CD4-positive, alpha-beta T cell treated with Interleukin-4 for 1 hour (primary cell): ENCODE measurements at places on chromosomes 11 and 22.

DNA sequence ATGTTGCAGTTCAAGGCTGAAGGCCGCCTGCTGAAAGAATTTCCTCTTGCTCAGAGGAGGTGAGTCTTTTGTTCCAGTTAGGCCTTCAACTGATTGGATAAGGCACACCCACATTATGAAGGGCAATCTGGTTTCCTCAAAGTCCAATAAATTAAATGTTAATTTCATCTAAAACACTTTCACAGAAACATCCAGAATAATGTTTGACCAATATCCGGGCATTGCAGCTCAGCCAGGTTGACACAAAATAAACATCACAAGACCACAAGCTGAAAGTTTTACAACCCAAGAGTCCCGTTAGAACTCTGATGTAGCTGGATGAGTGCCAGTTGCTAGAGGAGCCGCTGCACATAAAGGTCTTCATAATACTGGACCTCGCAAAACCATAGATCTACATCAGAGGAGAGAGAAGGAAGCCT is 64.9 kb upstream of the EED start:
- no peak for DNase-seq

DNA sequence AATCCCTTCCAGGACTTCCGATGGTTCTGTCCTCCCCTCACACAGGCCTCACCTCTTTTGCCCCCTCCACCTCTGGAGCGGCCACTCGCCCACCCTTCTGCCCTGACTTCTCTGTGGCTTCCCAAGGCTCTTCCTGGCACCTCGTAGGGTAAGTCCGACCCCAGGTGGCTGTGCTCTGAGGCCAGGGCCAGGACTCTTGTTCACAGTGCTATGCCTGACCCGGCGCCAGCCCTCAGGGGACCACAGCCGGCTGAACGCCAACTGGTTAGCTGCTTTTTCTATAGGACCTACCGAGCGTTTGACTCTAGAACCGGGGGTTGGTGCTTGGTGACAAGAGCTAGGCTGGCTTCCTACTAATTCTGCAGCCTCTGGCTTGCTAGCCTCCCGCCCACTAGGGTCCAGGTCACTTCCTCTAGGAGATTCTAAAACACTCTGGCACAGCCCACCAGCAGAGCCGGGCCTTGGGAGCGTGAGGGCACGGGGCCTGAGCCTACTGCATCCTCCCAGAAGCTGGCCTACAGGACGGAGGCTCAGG is 28.4 kb upstream of the KCNQ1OT1 start:
- DNase-seq = no peak

DNA sequence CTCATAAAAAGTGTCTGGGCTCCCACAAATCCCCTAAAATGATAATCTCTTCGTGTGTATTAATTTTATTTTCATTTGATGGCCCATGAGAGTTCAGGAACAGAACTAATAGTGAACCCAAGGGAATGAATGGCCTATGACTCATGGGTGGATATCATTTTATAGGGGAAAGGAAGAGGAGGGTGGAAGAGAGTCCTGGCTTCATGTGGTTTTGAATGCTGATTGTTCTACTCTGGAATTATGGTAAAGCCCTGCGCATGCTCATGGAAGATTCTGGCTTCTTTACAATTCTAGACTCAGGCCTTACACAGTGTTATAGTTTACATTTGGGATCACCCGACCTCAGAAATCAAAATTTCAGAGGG is 35.2 kb downstream of the MAML2 start:
- no peak for DNase-seq

GRCh38 chr22:50483106-50483505 is 1.8 kb downstream of the ADM2 start:
- DNase-seq = no peak

DNA sequence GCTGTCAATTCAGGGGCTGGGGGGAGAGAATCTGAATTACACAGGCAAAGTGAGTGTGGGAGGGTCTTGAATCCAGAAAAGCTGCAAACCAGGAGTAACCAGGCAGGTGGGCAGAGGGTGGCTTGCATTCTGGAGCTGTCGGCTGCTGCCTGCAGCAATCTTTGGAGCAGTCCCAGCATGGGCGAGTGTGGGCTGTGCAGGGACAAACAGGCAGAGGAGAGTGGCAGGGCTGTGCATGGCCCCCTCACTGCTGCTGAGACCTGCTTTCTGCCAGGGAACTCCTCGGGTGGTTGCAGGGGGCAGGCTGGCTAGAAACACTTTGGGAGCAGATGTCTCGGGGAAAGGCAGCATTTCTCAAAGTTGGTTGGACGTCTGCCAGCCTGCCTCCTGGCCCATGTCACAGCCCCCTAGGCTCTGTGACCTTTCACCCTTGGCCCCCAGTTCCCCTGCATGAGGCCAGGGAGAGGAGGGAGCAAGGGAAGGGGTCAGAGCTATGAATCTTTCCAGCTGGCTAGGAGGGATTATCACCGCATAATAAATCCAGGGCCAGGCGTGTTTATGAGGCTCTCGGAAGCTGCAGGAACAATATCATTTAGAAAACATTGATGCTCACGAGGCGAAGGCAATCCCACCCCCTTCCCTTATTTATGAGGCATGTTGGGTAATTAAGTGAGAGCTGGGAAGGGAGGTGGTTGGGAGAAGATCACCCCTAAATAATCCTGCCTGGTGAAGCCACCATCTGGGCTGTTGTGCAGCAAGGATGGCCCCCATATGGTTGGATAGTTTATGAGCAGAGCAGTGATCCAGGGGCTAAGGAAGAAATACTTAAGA is 212.3 kb upstream of the NCAM1 start:
- no peak for DNase-seq

GRCh38 chr11:30017445-30017895 is 640 bp upstream of the KCNA4 start:
- DNase-seq = no peak

DNA sequence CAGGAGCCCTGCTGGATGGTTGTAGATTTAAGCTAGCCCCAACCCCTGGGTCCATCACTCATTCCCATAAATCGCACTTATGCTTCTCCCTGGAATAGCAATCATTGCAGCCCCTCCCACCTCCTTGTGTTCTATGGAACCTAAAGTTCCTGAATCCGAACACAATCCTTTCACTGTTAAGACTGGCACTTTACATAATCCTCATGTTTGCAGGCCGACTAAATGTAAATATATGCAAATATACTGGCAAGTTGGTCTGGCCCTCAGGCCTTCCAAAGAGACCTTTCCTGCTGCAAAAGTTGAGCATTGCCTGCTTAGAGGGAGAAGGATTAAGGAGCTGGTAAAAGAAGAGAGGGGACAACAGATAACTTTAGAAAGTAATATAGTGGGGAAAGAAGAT is 892.9 kb downstream of the OPCML start:
- DNase-seq = no peak

DNA sequence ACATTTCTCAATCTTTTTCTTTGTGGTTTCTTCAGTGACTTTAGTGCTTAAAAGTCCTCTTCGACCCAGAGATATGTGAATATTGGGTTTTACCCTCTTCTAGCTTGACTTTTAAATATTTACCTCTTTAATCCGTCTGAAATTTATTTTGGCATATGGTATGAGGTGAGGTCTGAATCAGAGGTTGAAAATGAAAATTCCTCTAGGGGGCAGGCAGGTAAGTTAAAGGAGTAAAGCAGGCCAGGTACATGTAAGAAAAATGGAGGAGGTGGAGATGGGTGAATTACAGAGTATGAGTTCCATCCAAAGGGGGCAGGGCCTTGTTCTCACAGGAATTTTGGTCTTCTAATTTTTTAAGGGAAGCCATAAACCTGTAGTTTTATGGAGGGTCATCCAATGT is 263.8 kb upstream of the NARS2 start:
- DNase-seq = no peak

- DNase-seq = no peak
Measured at GRCh38 chr22:28952857-28953256, 69.5 kb downstream of the ZNRF3 start.
